Suppressor macrophage treated with lipopolysaccharide for 1 hour (primary cell): ENCODE measurements at places on chromosomes 2 and 18.

DNA sequence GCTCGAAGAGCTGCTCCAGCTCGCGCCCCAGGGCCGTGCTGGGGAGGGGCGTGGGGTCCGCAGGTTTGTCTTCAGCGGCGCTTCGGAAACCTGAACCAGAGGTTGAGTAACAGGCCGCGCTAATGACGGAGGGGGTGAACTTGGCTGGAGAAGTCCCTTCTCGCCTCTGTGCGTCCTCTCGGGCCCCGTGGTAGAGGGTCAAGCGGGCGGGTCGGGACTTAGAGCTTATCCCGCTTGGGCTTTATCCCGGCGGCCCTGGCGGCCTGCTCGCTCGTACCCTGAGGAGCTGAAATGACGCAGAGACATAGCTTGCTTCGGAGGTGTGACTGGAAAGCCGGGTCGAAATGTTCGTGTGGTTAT, 479 bp downstream of the RNMT start:
- no peak for DNase-seq

DNA sequence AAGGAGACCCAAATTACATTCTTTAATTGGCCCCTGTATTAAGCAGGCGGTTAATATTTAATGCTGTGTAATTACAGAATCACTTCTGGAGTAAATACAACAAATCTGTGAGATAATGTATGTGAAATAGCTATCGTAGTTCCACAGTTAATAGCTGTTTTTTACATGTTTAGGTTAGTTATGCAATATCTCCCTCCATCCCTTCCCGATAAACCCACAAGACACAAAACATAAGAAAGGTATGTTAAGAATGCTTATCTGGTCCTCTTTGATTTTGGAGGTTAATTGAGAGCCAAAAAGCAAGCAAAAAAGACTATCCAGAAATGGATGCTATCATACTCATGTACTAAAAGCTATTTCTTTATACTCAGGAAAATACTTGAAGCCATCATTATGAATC, 49.1 kb downstream of the ZNF638 start:
- no peak for DNase-seq

- DNase-seq = no peak
These were observed 58.7 kb downstream of the MAPRE2 start for GRCh38 chr18:35099911-35100310.

GRCh38 chr2:100887713-100888495, 68.0 kb downstream of the NPAS2 start:
- DNase-seq = no peak

GRCh38 chr2:222993920-222994650, 57.9 kb upstream of the KCNE4 start:
- no peak for DNase-seq

DNA sequence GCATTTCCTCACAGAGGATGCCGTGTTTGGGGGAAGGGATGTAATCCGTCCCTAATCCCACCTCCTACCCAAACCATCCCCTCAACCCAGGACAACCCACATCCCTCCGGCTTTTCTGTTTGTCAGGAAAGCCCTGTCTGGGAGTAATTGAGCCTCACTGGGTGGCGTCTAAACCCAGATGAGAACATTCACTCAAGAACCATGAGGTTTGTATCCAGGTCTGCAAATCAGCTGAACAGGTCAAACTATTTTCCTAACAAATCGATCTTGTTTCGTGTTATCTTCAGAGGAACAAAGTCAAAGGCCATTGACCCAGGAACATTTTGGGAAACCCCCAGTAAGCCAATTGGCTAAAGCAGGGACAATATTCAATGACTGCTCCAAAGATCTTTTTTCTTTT, 25.7 kb downstream of the CYP27C1 start:
- DNase-seq = no peak

DNA sequence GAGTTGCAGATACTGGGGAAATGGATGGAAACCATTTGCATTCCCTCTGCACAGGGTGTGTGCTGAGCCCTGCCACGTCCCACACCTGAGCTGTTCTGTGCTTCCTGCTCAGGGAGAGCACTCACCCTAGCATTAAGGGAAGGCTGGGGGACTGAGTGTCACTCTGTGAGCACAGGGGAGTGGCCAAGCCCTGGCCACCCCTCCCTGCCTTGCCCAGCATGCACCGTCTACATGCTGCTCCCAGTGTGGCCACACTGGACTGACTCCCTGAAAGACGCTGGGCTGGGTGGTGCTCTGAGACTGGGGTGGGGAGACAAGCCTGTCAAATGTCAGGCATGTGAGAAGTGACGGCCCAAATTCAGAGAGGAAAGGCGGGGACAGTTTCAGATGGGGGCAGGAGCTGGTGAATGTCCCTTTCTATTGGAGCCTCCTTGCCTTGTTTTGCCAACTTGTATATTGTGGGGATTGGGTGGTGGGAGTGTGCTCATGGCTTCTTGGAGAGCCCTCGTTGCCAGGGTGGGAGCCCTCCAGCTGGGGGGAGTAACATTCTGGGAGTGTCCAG, 298.4 kb upstream of the HS6ST1 start:
- DNase-seq = no peak
